ENCODE measurements at places on chromosomes 7 and 10. TPM values are rescaled to one million over a fixed set of nuclear protein-coding genes. Genes with fewer than 3 reads are reported as not detected.

FRMPD2 gene
- 0.20 TPM for total RNA-seq

ZNF804B gene
- not detected for total RNA-seq

TFR2 gene
- total RNA-seq, result 13.8 TPM

IFIT1B gene
- total RNA-seq, result not detected

UNCX gene
- not detected for total RNA-seq

GRCh38 chr10:62075912-62076311, 174.4 kb downstream of the ARID5B start:
- H3K27ac ChIP-seq, result no peak overlapping the region
- H3K36me3 ChIP-seq, result peaks cover 34% of the 10 kb centered on the region
- peaks cover 6% of the 10 kb centered on the region for H3K4me1 ChIP-seq
- no peak overlapping the region for H3K4me3 ChIP-seq
- no peak for DNase-seq
- H3K27me3 ChIP-seq, result no peaks in the 10 kb centered on the region

DNA sequence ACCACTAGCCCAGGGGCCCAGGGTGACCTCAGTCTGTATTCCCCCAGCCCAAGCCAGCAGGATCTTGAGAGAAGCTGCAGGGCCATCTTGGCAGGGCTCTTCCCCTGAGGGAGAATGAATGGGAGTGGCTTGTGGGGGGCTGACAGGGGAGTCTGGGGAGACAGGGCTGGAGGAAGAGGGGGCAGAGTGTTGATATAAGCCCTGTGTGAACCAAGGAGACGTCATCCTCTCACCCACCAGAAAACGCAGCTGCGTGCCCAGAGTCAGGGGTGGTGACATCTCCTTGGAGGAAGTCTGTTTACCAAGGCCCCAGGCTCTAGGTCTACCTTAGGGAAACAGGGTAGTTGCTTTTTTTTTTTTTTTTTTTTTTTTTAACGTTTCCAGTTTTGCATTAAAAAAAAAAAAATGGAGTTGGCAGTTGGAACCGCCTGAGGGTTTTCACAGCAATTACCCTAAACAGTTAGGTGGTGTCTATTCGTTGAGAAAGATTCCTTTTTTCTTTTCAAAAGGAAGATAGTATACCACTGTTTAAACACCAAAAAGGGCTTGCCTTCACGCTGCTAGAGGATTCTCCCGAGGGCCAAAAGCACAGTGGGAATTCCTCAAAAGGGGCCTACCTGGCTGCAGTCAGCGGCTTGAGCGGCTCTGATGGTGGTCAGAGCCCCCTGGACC, 113.8 kb downstream of the PRPF18 start:
- no peaks in the 10 kb centered on the region for H3K27me3 ChIP-seq
- DNase-seq, result no peak
- H3K4me1 ChIP-seq, result no peaks in the 10 kb centered on the region
- H3K4me3 ChIP-seq, result no peak overlapping the region

DNA sequence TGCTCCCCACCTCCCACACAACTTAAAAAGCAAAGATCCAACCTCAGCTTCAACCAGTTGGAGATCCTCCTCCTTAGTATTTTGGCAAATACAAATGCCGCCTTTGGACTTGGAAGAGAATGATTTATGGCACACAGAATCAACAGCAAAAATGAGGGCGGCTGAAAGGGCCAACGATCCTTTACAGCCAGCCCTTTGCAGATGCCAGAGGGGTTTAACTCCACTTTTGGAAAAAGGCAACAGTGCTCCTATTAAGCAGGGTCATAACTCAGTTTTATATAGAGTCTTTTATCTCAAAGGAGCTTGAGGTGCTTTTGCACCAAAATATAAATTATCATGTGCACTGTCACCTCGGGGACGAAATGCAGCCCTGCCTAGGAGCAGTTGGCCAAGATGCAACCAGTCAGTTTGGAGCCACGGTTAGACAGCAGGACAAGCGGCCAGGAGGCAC, 56.7 kb upstream of the JCAD start:
- no peak overlapping the region for H3K4me3 ChIP-seq
- H3K27ac ChIP-seq, result no peak overlapping the region
- no peaks in the 10 kb centered on the region for H3K4me1 ChIP-seq
- no peaks in the 10 kb centered on the region for H3K27me3 ChIP-seq
- no peaks in the 10 kb centered on the region for H3K36me3 ChIP-seq

- no peak overlapping the region for H3K4me3 ChIP-seq
- no peak overlapping the region for H3K27ac ChIP-seq
- no peak for DNase-seq
- no peaks in the 10 kb centered on the region for H3K36me3 ChIP-seq
- no peaks in the 10 kb centered on the region for H3K27me3 ChIP-seq
These were observed 57.2 kb upstream of the PITRM1 start for GRCh38 chr10:3229815-3230214.

DNA sequence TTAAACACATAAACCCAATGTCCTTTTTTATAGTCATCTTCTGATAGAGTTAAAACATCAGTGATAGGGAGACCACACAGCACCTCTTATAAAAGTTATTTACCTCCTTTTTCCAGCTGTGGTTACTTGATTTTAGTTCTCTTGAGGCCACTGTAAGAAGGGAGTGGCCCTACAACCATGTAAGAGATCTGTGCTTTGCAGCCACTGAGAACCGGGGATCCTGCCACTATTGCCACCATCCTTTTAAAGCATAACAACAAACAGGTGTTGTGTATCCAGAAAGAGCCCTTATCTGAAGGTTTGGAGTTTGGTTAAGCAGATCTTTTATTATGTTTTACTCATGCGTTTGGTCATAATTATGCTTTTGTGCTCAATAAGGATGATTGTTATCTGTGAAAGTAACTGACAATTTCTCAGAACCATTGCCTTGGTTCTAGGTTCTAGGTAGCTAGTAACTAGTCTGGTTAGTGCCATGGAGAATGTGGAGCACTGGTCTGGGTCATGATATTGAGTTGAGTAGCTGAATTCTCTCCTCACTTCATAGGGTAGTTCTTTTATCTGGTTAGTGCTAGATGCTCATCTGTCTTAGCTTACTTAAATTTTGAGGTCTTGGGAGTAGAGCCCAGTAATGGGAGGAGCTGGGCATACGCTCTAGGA, 56.5 kb downstream of the ST7 start:
- DNase-seq, result no peak
- H3K4me1 ChIP-seq, result peaks cover 13% of the 10 kb centered on the region
- H3K27me3 ChIP-seq, result peaks cover 5% of the 10 kb centered on the region
- no peaks in the 10 kb centered on the region for H3K36me3 ChIP-seq

GRCh38 chr7:36070230-36070629, 82.8 kb upstream of the EEPD1 start:
- H3K4me3 ChIP-seq, result no peak overlapping the region
- no peak overlapping the region for H3K27ac ChIP-seq

DNA sequence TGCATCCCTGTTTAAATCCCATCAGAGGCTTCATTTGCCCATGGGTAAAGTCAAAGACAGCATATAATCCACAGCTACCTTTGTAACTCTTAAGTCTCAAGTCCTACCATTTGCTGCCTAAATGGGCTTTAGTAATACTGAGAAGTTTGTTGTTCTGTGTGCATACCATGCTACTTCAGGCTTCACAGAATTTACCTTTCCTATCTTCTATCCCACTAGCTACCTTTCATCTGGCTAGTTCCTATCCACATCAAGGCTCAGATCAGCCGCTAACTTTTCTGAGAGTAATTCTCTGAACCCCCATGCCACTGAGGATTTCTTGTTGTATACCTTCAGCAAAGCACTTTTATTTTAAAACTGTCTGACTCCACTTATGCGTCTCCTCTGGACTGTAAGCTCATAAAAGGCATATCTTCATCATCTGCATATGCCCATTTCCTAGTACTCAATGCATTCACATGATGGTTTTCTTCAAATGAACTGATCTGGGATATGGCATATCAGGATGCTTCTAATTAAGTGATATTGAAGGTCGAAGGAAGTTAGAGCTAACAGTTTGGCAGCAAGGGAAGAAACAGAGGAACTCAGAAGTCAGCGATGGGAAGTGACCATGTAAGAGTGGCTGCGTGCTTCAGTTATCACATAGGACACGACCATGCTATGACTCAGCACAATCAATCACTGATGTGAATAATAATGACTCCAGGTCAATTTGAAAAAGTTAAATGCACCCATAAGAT, 283.9 kb upstream of the DKK1 start:
- H3K4me3 ChIP-seq, result no peak overlapping the region
- no peaks in the 10 kb centered on the region for H3K36me3 ChIP-seq
- no peaks in the 10 kb centered on the region for H3K4me1 ChIP-seq
- H3K27me3 ChIP-seq, result no peaks in the 10 kb centered on the region
- no peak overlapping the region for H3K27ac ChIP-seq
- DNase-seq, result no peak

DNA sequence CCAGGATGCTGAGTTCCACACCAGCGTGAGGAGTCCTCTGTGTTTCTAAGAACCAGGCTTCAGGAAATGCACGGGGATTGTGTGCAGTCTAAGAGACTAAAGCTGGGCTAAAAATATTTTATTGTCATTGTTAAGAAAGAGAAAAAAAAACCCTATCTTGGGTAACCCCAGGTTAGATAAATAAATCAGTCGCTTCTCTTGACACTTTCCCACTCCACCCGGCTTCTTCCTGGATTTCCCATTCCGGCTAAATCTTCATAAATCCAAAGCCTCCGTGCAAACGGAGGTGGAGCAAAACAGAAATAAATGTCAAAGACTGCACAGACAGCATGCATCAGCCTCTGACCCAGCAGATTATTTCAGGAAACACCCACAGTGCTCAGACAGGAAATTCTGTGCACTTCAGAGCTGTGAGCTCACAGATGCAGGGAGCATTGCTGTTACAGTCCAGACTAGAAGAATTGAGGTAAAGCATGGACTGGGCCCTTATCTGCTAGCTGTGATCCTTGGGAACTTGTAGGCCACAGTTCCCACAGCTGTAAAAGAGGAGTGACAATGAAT, 44.8 kb upstream of the GRID1 start:
- peaks cover 35% of the 10 kb centered on the region for H3K4me1 ChIP-seq
- H3K27me3 ChIP-seq, result no peaks in the 10 kb centered on the region
- H3K36me3 ChIP-seq, result no peaks in the 10 kb centered on the region
- DNase-seq, result no peak
- H3K27ac ChIP-seq, result no peak overlapping the region

DNA sequence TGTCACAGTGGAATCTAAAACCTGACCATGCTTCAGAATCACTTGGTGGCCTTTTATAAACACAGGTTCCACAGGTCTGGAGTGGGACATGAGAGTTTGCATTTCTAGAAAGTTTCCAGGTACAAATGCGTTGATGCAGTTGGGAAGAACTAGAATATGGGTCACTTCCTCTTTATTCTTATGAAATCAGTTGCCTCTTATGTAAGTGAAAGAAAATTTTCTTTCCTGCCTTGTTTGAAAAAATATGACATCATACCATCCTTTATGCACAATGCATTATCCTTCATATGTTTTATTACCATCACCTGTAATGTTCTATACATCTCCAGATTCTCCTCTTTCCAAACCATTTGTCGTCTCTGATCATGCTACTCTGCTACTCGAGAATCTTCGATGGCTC, 44.0 kb downstream of the PLXNA4 start:
- no peaks in the 10 kb centered on the region for H3K4me1 ChIP-seq
- H3K4me3 ChIP-seq, result no peak overlapping the region
- H3K36me3 ChIP-seq, result no peaks in the 10 kb centered on the region
- H3K27me3 ChIP-seq, result no peaks in the 10 kb centered on the region
- no peak overlapping the region for H3K27ac ChIP-seq

GRCh38 chr10:130010653-130011052, 46.6 kb upstream of the EBF3 start:
- no peak overlapping the region for H3K27ac ChIP-seq
- no peaks in the 10 kb centered on the region for H3K4me1 ChIP-seq
- H3K4me3 ChIP-seq, result no peak overlapping the region
- no peaks in the 10 kb centered on the region for H3K27me3 ChIP-seq
- DNase-seq, result no peak

DNA sequence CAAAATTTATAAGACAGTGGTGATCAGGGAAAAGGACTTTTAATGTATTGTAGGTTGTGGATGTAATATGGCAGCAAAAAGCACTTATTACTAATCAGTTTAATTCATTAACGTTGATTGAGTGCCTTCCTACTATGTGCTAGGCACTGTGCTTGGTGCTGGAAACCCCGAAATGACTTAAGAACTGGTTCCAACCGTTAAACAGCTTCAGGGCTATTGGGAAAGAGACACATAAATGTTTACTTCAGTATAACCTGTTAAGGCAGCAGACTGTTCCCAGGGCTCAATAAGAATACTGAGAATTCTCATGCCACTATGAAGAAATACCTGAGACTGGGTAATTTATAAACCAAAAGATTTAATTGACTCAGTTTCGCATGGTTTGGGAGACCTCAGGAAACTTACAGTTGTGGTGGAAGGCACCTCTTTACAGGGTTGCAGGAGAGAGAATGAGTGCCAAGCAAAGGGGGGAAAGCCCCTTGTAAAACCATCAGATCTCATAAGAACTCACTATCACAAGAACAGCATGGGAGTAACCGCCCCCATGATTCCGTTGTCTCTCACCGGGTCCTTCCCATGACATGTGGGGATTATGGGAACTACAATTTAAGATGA, 1.1 kb upstream of the SLC25A13 start:
- peaks cover 4% of the 10 kb centered on the region for H3K4me1 ChIP-seq
- H3K27me3 ChIP-seq, result no peaks in the 10 kb centered on the region
- H3K4me3 ChIP-seq, result no peak overlapping the region
- no peaks in the 10 kb centered on the region for H3K36me3 ChIP-seq

- H3K4me3 ChIP-seq, result no peak overlapping the region
- H3K27ac ChIP-seq, result no peak overlapping the region
- H3K27me3 ChIP-seq, result no peaks in the 10 kb centered on the region
- no peak for DNase-seq
- H3K4me1 ChIP-seq, result no peaks in the 10 kb centered on the region
These were observed 9.7 kb upstream of the MPP7 start for GRCh38 chr10:28312572-28312971.

DNA sequence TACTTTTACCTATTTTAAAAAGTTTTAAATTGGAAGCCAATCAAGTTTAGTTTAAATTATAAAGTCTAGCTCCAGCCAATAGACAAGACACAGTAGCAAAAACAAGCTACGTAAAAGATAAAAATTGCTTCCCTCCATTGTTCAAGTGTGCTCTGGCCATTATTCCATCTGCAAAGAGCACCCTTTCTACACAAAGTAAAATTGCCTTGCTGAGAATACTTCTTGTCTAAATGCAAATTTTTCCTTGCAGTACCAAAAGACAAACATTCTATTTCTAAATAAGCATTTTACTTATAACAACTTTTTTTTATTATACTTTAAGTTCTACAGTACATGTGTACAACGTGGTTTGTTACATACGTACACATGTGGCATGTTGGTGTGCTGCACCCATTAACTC, 75.9 kb upstream of the ZNF746 start:
- no peak overlapping the region for H3K27ac ChIP-seq
- no peaks in the 10 kb centered on the region for H3K4me1 ChIP-seq
- no peaks in the 10 kb centered on the region for H3K27me3 ChIP-seq

DNA sequence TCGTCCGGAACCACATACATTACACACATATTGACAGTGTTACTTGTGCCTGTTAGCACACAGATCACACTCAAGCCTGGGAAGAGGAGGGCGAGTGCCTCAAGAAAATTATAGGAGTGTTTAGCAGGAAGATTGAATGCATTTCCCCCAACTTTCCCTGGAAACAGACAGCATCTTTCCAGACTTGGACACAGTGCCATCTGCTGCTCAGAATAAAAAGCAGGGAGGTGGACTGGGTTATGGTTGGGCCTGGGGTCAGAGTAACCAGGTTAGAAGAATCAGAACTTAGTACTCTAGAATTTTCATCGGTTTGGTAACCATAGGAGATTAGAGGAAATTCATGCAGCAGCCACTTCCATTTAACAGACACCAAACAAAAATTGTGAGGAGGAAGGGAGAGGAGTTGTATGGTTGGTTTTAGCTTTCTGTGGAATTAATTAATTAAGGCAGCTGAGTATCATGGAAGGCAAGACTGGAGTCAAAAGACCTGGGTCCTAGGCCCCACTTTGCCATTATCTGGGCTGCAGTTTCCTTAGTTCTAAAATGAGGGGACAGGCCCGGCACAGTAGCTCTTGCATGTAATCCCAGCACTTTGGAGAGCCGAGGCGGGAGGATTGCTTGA, 43.4 kb upstream of the OPTN start:
- no peak overlapping the region for H3K27ac ChIP-seq
- H3K4me1 ChIP-seq, result peaks cover 15% of the 10 kb centered on the region
- H3K27me3 ChIP-seq, result no peaks in the 10 kb centered on the region
- no peak for DNase-seq
- no peak overlapping the region for H3K4me3 ChIP-seq

All from natural killer cell (primary cell).